Naive thymus-derived CD4-positive, alpha-beta T cell (primary cell): ENCODE measurements at places on chromosomes 11 and 22. TPM values are rescaled to one million over a fixed set of nuclear protein-coding genes. Genes with fewer than 3 reads are reported as not detected.

DNA sequence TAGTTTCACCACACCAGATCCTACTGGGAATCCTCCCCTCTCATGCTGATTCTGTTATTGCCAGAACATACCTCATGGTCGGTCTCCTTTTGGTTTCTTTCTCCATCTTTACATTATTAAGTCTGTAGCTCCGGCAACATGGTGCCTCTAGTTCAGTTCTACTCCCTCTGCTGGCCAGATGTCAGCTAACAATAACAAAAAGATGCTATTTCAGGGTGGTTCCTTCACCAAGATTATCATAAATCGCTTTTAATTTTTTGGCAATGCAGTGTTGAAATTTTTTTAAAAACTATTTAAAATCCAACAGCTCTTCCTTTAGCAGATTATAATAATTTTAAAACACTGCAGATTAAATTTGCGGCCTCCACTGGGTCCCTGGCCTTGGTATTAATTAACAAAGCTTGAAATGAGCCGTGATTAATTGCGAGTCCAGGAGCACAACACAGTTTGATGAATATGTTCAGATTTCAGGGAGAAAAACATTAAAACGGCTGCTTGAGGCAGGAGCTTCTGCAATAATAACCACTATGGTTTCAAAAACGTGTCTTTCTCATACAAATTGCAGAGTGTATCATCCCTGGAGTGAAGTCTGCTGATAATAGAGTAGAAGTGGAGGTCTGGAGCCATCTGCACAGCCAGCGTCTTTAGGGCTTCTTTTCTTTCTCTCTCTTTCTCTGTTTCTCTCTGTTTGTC is 492.9 kb upstream of the KIRREL3 start:
- DNase-seq, result no peak

- no peak for DNase-seq
These were observed 120.3 kb downstream of the KCNQ1OT1 start for GRCh38 chr11:2579315-2580060.

DNA sequence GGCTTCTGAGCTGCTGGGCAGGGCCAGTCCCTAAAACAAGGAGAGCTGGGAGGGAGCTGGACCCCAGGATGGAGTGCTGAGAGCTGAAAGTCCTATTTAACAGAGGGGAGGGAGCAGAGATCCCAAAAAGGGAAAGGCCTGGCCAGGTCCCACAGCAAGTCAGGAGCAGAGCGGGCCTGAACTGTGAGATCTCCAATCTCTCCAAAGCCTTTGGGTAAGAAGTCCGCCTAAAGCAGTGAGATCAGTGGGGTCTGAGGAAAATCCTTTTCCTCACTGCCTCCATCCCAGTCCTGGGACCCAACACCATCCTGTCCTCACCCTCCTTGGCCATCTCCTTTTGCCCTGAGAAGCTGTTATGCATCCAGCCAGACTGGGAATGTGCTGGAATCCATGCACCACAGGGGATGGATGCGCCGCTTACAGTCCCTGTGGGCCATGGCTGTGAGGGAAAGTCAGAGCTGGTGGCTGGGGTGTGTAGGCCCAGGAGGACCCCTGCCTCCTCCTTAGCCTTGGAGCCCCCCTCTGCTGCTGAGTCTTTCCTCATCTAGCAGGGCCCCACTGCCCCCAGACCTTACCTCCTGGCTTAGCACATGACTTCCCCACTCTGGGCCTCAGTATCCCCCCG is 8.6 kb downstream of the LRRC75B start:
- no peak for DNase-seq

HBE1 gene
- total RNA-seq, result not detected in 2 replicates
